ENCODE measurements at places on chromosomes 6 and 20.
A peak's percentile ranks its signal among the peaks of the same experiment; 100 is the strongest.

DNA sequence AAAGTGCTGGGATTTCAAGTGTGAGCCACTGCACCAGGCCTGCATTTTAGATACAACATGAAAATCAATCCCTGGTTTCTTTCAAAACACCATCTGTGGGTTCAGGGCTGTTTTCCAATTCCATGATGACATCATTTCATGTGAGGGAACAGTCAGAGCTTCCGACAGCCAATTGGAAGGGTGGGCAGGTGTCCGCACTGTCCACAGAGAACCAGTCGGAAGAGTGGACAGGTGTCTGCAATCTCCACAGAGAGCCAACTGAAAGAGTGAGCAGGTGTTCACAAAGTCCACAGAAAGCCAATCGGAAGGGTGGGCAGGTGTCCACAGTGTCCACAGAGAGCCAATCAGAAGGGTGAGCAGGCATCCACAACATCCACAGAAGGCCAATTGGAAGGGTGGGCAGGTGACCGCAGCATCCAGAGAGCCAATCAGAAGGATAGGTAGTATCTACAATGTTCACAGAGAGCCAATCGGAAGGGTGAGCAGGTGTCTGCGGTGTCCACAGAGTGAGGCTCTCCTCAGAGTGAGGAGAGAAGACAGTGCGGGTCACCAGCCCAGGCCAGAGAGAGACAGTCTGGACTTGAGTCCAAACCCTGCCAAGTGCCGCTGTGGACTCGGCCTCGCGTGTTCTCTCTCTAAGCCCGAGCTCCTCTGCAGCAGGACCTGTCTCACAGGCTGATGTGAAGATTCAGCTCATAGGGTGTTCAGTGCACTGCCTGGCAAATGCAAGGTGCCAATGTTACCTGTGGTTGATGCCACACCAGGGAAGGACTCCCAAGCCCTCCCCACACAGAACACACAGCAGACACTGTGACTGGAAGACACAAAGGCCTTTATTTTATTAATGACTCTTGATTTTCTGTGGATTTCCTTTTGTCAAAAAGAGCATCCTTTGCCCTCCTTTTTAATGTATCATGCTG is 57.3 kb downstream of the DLL1 start:
- DNase-seq = no peak

- DNase-seq = no peak
These were observed 39.4 kb upstream of the RFPL4B start for GRCh38 chr6:112307707-112308106.

DNA sequence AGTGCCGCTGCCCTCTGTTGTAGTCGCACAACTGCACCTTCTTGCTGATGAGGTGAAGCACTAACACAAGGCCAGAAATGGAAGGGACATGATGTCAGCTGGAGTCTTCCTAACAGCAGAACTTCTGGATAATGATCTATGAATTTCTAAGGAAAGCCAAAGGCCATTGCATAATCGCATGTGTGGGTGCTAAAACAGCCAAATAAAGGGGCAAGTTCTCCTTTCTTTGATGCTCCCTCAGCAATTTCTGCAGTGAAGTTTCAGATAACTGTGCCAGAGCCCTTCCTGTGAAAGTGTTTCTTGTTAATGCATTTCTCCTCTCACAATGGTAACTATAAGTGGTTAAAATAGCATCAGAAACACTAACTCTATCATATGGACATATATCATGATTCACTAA is 8.0 kb upstream of the F13A1 start:
- no peak for DNase-seq

DNA sequence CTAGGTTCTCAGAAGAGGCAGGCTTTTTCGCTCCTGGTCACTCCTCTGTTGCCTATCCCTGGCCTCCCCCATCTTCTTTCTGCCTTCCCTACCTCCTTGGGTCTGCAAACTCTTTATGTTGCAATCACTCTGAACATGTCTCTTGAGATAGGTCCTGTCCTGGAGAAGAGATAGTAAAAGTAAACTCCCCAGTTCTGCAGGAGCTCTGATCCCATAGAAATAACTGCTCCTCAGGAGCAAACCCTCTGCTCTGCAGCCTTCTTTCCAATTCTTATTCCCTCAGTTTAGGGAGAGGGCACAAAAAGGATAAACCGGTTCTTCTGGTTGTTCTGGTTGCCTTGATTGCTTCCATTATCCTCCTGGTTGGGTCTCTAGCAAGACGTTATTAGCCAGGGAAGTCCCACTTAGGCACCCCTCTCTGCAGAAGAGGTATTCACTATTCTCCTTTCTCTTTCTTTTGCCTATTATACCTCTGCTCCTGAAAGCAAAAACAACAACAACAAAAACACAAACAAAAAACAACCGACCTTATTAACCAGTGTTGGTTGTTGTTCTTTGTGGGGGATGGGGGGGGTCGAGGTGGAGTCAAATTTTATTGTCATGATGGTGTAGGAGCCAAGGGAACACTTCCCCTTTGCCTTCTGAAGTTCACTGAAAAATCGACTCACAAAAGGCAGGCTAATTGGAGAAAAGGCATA is 973 bp downstream of the TRIM38 start:
- DNase-seq = peak; percentile 62

GRCh38 chr6:161418463-161418945 is 144.6 kb upstream of the AGPAT4 start:
- DNase-seq = peak; percentile 12

DNA sequence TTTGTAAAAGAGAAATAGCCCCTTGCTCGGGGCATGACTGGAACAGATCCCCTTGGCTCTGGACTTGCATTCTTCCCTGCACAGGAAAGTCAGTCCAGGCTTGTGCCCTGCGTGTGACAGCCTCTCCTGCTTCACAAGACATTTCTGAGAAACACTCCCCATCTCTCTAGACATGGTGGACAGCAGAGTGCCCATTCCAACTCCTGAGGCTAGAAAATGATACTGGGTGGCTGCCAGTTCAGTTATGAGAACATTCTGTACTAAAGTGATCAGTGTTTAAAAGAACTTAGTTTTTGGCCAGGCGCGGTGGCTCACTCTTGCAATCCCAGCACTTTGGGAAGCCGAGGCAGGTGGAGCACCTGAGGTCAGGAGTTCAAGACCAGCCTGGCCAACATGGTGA is 41.3 kb downstream of the TGM3 start:
- no peak for DNase-seq

GRCh38 chr20:33656783-33657703 is 5.1 kb upstream of the C20orf144 start:
- no peak for DNase-seq

DNA sequence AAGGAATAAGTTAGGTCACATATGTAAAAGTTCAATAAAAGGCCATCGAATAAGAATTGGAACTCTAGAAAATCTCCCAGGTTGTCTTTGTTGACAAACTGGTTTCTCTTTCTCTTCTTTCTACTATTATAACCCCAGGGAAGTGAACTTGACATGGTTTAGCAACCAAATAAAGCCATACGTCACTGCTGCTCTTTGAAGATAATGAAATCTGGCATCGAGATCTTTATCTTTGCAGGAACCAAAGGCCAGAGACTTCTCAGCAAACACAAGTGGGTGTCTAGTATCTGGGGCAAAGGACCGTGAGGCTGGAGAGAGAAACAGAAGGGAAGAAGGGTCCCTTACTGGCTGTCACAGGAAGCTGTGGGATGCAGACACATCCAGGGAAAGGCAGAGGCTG is 286.7 kb upstream of the CDYL start:
- no peak for DNase-seq

- peak; percentile 90 for DNase-seq
These were observed 212.7 kb upstream of the PLN start for GRCh38 chr6:118335325-118335816.

DNA sequence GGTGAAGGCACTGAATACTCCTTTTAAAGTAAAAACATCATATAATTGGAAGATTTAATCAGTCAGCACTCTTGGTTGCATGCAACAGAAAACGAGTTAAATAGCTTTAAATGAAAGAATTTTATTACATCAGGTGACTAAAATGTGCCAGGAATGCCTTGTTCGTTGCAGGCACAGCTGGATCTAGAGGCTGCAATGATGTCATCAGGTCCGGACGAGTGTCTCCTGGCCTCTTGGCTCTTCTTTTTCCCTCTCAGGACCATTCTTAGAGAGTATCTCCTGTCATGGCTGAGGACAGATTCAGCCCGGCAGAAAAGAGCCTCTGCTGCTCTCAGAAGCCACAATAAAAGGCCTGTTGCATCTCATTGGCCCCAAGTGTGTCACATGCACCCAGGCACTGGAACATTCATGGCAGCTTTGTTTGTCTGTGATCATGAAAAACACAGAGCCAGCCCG is 510.7 kb upstream of the SULF2 start:
- no peak for DNase-seq

DNA sequence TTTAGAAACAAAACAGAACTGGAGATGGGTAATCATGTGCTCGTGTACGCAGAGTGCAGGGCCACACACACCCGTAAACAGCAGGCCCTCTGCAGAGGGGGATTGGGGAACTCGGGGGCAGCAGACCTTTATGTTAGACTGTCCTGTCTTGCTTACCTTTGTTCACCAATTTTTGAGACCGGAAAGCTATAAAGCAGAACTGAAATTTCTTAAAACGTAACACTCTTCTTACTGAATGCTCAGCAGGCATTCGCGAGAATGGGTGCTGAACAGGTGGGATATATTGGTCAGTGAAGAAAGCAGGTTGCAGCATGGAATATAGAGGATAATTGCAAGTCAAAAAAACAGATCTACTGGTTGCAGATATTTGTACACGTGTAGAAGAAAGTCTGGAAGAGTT is 211.1 kb downstream of the BMP7 start:
- DNase-seq = no peak

Measured in NCI-H2029 treated with DMSO at 0.1 percent for 48 hours (cell line).